ENCODE measurements at places on chromosomes 3 and 15. TPM values are rescaled to one million over a fixed set of nuclear protein-coding genes. Genes with fewer than 3 reads are reported as not detected.
A peak's percentile ranks its signal among the peaks of the same experiment; 100 is the strongest.

DNA sequence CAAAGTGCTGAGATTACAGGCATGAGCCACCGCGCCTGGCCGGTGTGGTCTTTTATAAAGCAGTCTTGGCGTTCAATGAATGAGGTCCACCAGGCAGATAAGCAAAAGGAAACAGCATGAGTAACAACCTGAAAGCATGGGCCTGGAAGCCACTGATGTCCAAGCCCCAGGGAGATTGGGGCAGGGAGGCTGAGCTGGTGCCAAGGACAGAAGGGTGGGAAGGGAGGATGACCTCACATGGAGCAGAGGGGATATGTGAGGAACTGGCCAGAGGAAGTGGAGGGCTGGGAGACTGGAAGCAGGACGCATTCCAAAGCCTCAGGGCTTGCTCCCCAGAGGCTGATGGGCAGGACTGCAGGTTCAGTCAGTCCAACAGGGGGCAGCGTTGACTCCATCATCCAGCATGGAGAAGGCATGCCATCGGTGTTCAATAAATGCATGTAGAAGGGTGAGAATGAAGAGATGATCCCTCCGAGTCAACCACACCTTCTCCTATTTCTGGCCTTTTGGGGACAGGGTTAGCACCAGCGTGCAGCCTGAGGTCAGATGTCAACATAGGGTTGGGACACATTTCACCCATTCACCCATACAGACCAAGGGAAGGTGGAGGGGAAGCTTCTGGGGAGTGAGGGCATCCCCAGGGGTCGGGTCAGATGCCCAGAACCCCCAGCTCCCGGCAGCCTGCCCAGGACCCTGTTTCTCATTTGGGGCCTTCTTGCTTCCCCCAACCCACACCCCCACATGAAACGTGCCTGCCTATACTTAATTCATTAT, 14.8 kb downstream of the MYL3 start:
- peak; percentile 63 for DNase-seq

The NEIL1 gene
- 4.4 TPM for total RNA-seq

GRCh38 chr3:141020143-141020830, 30.9 kb upstream of the SPSB4 start:
- no peak for DNase-seq

The NXPE3 gene
- 43.3 TPM for total RNA-seq

DNA sequence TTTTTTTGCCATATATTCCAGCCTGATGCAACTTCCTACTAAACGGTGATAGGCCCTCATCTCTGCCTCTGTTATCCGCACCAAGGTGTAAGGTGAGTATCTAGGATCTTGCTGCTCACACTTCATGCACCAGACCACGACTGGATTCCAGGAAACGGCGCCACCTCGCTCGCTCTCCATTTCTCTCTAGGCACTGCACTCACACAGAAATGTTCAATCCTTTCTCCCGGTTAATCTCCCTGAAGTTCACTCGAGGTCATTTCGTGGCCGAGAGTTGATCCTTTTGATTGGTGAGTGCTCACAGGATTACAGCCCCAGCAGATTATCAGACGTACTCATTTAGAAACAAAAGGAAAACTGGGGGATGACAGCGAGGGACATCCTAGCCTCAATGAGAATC, 28.1 kb downstream of the MCF2L2 start:
- DNase-seq = no peak

DNA sequence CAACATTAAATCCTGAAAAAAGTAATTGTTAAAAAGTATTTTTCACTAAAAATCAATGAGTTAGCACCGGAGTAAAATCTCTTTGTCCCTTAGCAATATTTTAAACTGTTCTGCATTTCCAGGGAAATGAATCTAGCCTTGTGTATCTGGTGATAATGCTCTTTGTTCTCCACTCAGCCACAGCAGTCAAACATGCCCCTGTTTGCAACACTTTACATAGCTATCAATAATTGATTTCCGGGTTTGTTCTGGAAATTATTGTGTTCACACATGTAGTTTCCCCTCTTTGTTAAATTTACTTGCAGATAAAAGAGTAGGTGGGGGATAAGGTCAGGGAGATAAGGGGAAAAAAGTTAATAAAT, 3.6 kb upstream of the A4GNT start:
- no peak for DNase-seq

The GATA2 gene
- 7.7 TPM for total RNA-seq

GRCh38 chr3:109985943-109986555, 648.7 kb upstream of the DPPA4 start:
- no peak for DNase-seq

DNA sequence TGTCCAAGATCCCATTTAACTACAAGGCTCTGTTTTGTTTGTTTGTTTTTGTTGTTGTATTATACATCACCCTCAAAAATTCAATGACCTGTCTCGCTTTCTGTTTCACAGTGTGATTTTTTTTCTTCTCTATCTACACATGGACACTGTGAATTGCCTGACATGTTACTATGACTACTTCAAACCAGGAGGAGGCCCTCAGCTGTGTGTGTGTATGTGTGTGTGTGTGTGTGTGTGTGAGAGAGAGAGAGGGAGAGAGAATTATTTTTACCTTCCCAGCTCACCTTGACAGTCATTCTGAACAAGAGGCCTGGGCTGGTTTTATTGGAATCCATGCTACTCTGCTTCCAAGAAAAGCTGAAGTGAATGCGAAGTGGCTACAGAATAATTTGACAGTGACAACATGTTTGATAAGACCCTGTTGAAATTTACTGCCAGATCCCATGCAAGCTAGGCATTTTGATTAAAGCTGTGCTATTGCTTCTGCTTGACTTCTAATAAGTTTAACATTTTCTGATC, 841.4 kb downstream of the NSUN3 start:
- DNase-seq = no peak

GRCh38 chr3:50322115-50322385, 495 bp downstream of the HYAL2 start:
- DNase-seq = no peak

DNA sequence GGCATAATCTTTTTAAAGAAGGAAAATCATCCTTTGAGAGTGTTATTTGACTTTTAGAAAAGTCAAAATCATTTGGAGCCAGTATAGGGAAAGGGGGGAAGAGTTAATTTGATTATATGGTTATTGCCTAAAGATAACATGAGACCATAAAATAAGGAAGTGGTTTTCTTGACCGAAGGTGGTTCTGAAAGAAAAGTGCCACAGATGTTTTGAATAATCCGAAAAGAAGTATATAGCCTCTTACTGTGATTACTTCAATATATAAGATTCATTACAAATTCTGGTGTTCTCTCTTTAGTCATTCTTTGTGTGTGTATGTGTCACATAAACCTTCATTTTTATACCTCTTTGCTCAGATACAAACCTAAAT, 1.1 kb downstream of the DNAJB11 start:
- no peak for DNase-seq

The PRSS50 gene
- 0.34 TPM for total RNA-seq

- DNase-seq = no peak
These were observed 100.8 kb upstream of the SOX2 start for GRCh38 chr3:181610973-181611265.

The TIGIT gene
- total RNA-seq = 0.46 TPM

DNA sequence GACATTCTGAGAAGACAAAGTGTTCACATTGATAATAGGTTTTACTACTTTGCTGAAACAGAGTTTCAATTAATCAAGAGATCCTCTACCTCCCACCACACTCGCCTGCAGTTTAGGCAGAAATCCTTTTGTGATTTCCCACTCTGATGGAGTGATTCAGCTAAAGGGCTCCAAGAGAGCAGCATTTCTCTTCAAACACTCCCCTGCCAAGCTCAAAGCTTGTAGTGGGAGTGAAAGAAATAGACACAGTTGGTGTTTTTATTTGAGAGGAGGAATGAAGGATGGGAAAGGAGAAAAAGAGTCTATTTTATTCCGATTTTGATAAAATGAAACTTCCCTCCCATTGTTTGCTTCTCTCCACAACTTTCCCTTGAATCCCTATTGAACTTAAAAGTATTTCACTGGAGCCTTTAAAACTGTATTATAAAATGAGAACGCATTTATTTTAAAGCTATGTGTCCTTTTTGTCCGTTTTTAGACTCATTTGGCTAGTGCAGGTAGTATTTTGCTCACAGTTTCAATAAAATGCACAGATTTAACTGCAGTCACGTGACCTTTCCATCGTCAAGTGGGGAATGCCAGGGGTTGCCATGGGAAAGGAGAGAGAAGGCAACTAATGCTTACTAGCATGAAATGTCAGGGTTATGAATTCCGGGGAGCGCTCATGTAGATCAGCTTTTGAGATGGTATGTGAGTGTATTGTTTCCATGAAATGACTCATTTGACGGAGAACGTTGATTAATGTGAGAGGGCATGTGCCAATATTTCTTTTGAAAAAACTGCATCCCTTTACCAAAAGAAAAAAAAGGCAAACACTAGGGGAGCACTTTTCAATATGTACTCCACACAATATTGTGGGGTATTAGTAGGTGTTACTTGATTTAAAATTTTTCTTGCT, 7.7 kb upstream of the OSBPL11 start:
- DNase-seq = no peak

GRCh38 chr15:42014406-42014805, 6.4 kb downstream of the PLA2G4E start:
- DNase-seq = peak; percentile 15

The BTLA gene
- total RNA-seq = not detected
